ENCODE measurements at places on chromosomes 1 and 21.
A peak's percentile ranks its signal among the peaks of the same experiment; 100 is the strongest.

- no peak for DNase-seq
These were observed 138.8 kb upstream of the HMGB4 start for GRCh38 chr1:33725037-33725436.

DNA sequence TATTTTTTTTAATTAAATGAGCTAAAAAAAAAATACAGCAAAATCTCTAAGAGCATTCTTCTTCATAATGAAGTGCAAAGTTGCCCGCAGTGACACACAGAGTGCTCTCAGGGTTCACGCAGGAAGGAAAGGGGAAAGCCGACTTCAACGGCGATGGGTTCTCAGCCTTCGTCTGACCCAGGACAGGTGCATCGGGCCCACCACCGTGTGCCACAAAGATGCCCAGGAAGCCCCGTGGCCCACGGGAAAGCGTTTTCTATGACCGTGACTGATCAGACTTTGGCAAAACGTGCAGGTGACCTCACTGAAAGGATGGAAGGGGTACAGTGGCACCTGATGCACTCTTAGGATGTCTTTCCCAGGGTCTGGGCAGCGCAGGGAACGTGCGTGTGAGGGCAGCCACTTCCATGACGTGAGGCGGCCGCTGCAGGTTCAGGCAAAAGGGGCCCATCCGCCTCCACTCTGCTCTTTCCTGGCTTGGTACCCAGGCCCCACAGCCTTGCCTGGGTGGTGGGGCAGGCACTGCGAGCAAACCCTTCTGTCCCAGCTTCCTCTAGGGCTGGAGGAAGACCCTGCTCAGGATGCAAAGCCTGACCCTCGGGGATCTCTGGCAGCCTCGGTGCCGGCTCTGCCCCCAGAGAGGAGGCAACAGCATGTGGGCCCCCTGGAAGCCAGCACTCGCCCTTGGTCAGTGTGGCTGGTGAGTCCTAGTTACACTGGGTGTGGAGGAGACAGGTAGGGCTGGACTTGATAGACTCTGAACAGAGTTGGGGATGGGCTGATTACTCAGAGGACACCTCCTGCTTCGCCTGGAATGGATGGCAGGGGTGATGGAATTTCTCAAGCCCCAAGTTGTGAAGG, 8.3 kb downstream of the LRRC47 start:
- no peak for DNase-seq

DNA sequence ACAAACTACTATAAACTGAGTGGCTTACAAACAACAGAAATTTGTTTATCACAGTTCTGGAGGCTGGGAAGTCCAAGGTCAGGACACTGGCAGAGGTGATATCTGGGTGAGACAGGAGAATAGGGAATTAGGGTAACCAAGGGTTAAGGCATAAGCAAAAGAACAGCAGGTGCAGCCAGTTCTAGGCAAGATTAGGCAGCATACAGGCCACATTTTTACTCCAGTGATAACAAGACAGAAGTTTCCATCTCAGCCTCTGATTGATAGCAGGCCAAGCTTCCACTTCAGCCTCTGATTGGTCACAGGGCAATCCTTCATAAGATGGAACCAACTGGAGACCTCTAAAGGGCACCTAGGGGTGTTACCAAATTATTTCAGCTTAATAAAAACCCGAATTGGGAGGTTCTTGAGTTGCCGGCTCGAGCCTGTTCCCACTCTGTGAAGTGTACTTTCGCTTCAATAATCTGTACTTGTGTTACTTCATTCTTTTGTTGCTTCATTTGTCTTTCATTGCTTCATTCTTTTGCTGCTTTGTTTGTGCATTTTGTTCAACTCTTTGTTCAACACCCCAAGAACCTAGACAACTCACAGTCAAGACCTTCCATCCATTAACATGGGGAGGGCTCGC, 185.6 kb downstream of the TOMM20 start:
- no peak for DNase-seq

DNA sequence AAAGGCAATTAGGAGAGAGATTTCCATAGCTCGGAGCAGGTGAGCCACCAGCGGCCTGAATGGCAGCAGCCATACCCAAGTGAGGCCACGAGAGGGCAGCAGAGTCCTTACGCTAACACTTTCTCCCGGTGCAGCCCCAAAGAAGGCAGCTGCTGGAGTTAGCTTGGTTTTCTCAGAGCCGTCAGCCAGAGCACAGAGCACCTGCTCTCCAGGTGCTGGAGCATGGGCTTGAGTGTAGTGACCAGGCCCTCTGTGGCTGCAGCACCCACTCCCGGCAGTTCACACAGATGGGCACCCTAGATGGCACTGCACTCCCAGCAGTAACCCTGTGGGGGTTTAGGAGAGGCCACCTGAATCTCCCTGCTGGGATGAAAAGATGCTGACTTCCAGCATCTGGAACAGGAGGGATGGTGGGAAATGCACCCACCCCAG, 45.8 kb downstream of the TMCC2 start:
- DNase-seq: peak; percentile 93

- DNase-seq: no peak
These were observed 123.7 kb downstream of the UBE2U start for GRCh38 chr1:64327119-64327518.

DNA sequence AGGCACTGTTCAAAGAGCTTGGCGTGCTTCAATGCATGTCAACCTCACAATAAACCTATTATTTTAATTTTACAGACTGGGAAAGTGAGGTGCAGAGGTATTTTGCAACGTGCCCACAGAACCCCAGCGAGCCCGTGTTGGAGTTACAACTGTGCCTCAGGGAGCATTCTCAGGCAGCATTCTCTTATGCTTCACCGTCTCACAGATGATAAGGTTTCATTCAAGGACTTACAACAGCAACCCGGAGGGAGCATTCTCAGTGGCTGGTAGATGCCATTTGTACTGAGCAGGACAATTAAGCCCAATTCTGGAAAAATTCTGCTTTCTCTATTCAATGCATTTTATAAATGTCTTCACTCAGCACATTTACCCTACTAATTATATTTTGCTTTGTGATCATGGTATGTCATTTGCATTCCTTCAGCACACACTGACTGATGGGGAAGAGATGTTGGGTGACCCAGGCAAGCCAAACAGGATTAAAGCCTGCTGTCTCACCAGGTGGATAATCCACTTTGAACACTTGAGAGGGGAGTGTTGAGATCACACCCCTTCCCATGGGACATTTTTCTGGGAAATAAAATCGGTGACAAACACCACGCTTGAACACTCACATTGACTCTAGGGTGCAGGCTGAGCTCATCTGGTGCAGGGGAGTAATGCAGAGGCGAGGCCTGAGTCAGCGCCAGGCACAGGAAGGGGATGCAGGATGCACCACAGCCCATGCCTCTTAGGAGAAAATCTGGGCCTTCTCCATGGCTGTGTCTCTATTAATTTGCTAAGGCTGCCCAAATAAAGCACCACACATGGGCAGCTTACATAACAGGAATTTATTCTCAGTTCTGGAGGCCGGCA, 113.9 kb downstream of the CLIC6 start:
- DNase-seq: no peak

- DNase-seq: no peak
These were observed 40.0 kb upstream of the CD101 start for GRCh38 chr1:116961606-116962005.

DNA sequence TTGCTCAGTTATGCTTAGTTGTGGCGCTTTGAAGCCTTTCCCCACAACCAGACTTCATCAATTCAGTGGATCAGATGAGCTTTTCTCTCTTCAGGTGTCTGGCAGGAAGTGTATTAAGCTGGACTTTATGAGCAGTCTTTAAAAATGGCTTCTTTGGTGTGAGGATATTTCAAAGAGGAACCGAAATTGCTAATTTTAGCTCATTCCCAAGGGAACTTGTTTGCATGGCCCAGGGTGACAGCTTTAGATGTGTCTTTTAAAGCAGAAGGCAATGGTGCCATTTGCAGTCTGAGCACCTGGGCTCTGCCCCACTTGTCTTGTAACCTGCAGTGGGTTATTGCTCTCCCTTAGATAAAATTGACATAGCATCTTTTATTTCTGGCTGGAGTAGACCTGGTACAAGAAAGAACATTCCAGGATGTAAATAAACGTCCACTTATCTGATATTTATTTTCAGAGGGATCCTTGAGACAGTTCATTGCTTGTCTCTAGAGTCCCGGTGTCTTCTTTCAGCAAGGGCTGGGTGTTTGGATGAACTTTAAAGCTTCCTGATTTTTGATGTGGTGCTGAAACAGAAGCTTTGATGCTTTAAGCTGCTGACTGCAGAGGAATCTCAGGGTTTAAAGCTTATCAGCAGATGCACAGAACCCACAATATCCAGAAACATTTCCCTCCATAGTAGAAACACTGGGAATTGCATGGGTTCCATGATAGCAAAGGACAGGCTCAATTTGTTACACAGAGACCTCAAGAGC, 241.7 kb downstream of the ADGRL2 start:
- DNase-seq: no peak

- DNase-seq: no peak
These were observed 1005.7 kb upstream of the NCAM2 start for GRCh38 chr21:19992540-19992939.

- DNase-seq: no peak
These were observed at the start of gene CD2 for GRCh38 chr1:116754198-116754977. Gene CD2, plus strand, starts transcription at chr1:116754430. Its CDS starts 63 bp downstream, at chr1:116754493.

GRCh38 chr1:58468612-58469011, 77.9 kb downstream of the OMA1 start:
- DNase-seq: no peak

GRCh38 chr1:92538048-92538412, 51.3 kb upstream of the GFI1 start:
- peak; percentile 3 for DNase-seq

GRCh38 chr1:212260557-212261355, 24.5 kb upstream of the PPP2R5A start:
- no peak for DNase-seq

DNA sequence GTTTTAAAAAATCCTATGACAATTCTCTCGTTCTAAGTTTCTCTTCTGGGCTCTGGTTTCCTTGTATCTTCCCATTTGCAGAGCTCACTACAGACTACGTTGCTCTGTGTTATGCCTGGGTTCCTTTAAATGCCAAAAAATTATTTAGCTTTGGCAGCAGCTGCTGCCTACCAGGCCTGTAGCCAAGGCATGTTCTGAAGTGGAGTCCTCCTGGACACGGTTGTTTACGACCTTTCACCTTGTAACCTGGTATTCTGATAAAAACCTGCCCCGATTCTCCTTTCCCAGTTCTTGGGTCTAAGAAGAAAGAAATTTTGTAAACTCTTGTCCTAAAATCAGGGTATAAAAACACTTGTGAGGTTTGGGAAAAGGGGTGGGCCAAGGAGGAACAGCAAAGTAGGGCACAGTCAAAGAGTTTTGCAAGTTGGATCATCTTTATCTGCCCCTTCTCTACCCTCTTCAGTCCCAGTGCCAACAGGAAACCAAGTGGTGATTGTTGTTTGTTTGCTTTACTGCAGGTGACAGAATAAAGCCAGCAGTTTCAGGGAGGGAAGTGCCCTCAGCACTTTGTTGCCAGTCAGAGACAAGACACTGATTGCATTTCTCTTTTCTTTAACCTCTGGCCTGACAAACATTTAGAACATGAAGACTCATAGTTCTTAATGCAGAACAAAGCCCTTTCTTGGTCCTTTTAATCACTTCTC, 3.1 kb upstream of the TXNIP start:
- no peak for DNase-seq

DNA sequence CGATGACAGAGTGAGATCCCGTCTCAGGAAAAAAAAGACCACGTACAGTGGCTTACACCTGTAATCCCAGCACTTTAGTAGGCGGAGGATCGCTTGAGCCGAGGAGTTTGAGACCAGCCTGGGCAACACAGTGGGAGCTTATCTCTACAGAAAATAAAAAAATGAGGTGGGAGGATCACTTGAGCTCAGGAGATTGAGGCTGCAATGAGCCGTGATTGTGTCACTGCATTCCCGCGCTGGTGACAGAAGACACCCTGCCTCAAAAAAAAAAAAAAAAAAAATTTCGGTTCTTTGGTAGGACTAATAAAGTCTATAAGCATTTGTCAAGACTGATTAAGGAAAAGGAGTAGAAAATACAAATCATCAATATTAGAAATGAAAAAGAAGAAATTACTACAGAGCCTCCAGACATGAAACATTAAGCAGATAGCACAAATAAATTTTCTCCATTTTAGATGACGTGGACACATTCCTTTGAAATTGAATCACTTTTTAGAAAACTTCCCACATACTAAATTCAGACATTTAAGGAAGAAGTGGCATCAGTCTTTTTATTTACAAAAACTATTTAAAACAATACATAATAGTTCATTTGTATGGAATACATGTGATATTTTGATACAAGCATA, 30.4 kb downstream of the MORC3 start:
- no peak for DNase-seq

DNA sequence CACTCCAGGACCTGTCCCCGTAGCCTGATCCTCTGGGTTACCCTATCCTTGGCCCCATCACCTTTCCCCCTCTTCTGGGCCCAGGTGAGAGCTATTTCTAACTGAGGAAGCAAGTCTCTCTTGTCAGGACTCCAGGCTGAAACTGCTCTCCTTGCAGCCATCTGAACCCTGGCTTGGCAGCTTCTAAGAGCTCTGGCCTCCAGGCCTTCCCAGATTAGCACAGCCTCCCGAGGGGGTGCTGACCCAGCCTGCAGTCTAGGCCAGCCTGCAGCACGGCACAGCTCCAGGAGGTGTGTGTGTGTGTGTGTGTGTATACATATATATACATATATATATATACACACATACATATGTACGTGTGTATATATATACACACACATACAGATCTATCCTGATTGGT, 17.4 kb downstream of the CACNA1S start:
- DNase-seq: no peak

DNA sequence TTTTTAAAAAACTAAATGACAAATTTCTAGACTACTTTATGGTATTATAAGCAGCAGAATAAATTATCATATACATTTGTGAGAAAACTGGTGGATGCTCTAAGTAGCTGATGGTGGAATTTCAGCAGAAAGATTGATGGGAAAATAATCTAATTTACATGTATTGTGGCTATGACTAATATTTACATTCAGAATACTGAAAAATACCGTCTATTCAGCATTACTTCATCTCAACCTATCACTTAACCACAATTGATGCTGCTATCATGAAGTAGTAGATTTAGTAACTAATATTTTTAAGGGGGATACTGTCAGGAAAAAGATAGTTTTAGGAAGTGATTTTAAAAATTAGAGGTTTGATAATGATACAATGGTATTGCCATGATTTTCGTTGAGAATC, 137.9 kb downstream of the IFI44 start:
- no peak for DNase-seq

GRCh38 chr1:5993556-5994491, 1.6 kb upstream of the NPHP4 start:
- no peak for DNase-seq

GRCh38 chr21:16423921-16424320, 694.1 kb downstream of the USP25 start:
- DNase-seq: no peak

DNA sequence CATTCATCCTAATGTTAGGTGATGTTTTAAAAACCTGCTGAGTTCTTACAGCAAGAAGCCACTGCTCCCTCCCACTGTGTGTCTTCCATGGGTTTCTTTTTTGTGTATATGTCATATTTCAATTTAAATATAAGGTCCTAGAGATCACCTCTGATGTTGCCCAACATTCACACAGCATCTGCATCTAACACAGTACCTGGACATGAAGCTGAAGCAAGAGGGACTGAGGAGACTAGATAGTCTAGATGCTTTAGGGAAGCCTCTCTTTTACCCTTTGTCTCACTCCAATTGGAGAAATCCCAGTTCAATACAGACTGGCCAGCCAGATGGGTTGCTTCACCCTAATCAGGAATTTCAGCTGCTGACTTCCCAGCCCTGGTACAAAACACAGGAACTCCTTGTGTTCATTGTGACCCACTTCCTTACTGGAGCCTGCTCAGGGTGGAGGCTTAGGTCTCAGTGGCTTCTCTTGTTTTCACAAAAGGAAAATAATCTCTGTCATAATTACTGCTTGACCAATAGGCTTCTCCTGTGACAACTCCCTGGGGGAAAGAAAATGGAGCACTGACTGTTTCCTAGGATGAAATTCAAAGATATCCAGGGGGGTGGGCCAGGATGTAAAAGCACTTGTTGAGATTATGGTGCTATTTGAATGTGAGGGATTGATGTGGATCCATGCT, 17.3 kb downstream of the BTG2 start:
- peak; percentile 86 for DNase-seq
